ENCODE measurements at places on chromosomes 2 and 18.

- no peak for DNase-seq
These were observed 49.9 kb upstream of the SLC35F5 start for GRCh38 chr2:113806217-113806913.

GRCh38 chr2:239275044-239275685, 125.7 kb downstream of the HDAC4 start:
- DNase-seq, result peak; percentile 31

DNA sequence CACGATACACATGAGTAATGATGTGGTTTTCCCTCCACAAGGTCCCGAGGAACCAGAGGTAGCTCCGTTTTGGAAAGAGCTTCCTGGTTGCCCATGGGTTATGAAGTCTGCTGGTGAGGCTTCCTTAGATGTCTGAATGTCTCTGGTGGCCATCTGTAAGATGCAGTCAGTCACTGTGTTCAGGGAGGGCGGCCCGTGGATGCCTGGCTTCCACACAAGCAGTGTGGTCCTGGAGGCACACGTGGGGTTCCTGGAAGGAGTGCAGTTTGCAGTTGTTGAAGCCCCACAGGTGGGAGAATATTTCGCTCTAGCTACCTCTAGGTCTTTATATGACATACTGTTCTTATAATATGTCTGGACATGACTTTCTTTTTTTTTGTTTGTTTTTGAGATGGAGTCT, 209.0 kb downstream of the FAM210A start:
- no peak for DNase-seq

- DNase-seq, result no peak
These were observed 250.6 kb upstream of the SPHKAP start for GRCh38 chr2:228432116-228432515.

- DNase-seq, result no peak
These were observed 269.5 kb upstream of the POU3F3 start for GRCh38 chr2:104584393-104584792.

GRCh38 chr2:175880-176820, 87.7 kb downstream of the SH3YL1 start:
- DNase-seq, result no peak

GRCh38 chr2:101223814-101224231, 28.9 kb upstream of the CNOT11 start:
- no peak for DNase-seq

DNA sequence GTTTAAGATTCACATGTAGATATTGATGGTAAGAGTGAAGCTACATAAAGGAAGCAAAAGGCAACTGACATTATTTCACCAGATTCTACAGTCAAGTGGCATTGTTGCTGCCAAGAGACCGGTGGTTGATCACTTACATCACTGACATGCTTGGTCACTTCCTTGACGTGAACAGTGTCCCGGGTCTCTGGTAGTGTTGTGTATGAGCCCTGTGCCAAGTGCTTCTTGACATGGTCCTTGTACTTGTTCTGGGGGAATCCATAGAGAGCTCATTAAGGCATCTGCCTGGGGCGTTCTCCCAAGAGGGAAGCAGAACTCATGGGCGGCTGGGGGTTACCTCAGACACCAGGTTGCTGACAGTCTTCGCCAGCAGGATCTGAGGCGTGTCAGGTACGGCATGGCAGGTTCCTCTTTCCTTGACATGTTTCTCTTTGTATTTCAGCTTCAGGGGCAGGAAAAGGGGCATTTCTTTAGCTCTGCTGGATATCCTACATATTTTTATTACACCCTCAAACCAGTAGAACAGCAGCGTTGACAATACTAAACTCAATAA, 116.2 kb downstream of the RIF1 start:
- no peak for DNase-seq

DNA sequence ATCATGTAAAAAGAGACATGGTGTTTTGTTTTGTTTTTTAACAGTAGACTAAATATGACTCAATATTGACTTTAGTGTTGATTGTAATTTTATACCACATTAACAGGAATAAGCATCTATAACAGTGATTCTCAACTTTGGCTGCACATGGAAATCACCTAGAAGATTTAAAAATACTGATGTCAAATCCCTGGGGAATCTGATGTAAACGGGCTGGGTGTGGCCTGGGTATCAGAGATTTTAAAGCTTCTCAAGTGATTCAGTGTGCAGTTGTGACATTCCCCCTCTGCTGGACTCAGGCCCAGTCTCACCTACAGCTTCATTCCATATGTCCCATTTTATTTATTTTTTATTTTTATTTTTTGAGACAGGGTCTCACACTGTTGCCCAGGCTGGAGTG, 82.8 kb upstream of the ATP8B1 start:
- no peak for DNase-seq

DNA sequence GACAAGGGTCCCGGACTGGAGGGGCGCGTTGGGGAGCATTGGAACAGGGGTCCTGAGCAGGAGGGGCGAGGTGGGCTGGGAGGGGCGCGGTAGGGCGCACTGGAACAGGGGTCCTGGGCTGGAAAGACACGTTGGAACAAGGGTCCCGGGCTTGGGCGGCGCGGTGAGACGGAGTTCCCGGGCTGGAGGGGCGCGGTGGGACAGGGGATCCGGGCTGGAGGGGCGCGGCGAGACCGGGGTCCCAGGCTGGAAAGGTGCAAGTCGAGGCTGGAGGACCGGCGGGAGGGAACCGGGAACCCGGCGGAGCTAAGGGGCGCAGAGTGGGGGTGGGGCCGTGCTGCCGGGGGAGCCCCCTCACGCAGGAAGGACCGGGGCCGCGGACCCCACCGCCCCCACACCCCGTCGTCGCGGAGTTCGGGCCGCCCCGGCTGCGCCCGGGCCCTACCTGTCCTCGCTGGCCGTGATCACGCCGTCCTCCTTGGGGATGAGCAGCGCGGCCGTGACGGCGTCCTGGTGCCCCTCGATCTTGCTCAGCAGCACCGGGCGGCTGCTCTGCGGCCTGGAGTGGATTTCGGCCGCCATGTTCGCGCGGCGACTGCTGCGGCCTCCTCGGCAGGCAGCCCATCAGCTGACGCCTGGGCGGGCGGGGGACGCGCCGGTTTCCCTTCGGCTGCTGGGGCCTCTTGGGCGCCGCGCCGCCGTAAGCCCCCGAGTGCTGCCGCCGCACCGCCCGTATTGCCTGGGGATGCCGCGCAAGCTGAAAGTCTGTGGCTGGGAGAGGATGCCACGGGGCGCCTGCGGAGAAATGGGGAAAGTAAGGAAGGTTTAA, at the start of gene WDFY1:
Gene WDFY1, minus strand, starts transcription at position 633 of the 829 bp plus-strand sequence. Its CDS starts 51 bp downstream, at position 582.
- peak; percentile 46 for DNase-seq

- no peak for DNase-seq
These were observed 254.8 kb downstream of the RNF152 start for GRCh38 chr18:61637905-61638595.

- DNase-seq, result no peak
These were observed 108.2 kb downstream of the HAUS1 start for GRCh38 chr18:46212398-46212797.

GRCh38 chr2:7490672-7491071, 573.5 kb downstream of the RNF144A start:
- DNase-seq, result no peak

DNA sequence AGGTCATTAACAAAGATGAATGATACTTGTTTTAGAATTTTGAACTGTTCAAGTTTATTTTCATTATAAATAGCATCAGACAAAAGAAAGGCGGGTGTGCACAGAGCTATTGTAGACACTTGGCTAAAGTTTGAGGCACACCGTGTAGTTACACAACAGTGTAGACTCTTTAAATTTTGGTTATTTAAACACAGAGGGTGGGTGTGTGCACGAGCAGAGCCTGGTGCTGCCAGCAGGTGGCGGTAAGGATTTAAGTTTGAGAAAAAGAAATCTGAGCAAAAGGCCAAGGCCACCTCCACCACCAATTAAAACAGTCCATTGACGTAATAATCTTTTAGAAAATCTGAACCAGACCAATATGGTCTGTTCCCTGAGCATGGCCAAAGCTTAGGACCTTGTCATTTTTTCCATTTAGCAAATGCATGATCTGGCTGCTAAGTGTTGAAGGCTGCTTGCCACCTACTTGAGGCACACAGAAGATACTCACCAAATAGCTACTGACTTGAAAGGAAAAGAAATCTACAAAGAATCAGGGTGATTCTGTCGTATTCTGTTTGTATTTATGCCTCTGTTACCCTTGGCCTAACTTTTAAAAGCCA, 14.3 kb downstream of the COPS7B start:
- peak; percentile 55 for DNase-seq

DNA sequence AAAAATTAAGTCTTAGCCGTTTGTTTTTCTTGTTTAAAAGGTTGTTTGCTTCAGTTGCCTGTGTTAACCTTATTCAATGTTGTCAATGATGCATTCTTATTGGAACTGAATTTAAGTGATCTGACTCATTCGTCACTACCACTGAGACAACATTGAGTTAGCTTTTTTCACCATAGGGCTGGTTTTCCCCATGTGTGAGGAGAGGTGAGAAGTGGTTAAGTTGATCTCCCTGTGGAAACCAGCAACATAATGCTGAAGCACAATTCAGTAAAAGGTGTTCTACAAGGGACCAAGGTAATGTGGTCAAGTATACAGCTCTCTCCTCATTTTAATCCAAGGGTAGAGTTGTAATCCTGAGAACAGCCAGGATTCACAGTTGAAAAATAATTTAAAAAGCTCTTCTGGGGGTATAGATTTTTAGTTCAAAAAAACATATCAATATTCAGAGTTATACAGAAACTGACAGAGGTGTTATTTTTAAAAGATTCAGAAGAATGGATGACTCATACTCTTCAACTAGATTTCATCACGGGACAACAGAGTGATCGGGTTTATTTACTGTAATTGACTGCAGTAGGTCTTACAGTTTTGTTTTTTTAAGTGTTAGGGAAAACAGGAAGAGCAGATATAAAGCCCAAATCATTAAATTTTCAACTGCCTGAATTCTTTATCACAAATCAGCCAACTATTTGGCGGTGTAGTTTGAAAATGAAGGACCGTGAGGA, 12.6 kb downstream of the NOP58 start:
- no peak for DNase-seq

DNA sequence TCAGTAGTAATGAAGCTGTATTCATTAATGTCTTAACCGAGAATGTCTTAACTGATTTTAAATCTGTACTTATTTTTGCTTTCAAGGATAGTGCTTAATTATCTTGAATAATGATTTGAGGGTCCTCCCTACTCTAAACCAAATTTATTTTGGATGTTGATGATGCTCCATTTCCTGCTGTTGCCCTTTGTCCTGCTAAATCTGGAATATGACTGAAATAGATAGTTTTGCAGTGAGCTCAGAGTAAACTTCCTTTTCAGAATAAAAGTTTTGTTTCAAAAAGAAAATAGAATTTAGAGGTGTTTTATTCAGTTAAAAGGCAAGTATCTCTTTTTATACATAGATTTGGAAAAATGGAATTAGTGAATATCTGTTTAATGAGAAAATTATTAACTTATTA, 8.1 kb downstream of the NBEAL1 start:
- no peak for DNase-seq

GRCh38 chr18:7741640-7742039, 174.5 kb downstream of the PTPRM start:
- no peak for DNase-seq

GRCh38 chr2:97751752-97752151, 38.4 kb downstream of the ZAP70 start:
- peak; percentile 43 for DNase-seq
